Activated CD4-positive, alpha-beta memory T cell treated with anti-CD3 and anti-CD28 coated beads for 36 hours (primary cell): ENCODE measurements at places on chromosomes 3 and 15.

DNA sequence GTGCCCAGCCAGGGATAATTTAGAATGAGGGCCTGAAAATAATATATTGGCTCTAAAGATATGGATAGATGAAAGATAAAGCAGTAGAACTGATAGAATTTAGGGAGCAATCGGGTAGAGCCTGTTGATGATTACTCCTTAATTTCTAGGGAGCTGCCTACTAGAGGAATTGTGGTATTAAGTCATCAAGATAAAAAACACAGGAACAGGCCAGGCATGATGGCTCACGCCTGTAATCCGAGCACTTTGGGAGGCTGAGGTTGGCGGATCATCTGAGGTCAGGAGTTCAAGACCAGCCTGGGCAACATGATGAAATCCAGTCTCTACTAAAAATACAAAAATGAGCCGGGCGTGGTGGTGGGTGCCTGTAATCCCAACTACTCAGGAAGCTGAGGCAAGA is 130.4 kb downstream of the PCCB start:
- DNase-seq = no peak

GRCh38 chr15:57782731-57783130 is 76.2 kb downstream of the POLR2M start:
- DNase-seq = no peak

- DNase-seq = no peak
Measured at GRCh38 chr3:21372316-21372715, 378.7 kb downstream of the ZNF385D start.

GRCh38 chr3:169809230-169809795 is 3.4 kb upstream of the LRRIQ4 start:
- DNase-seq = no peak

GRCh38 chr3:54856271-54856670 is 71.6 kb downstream of the LRTM1 start:
- DNase-seq = no peak

GRCh38 chr15:70763120-70763949 is at the start of gene UACA:
Gene UACA, minus strand, starts transcription at chr15:70763558. Its CDS starts 151 bp downstream, at chr15:70763407.
- peak; percentile 88 for DNase-seq

DNA sequence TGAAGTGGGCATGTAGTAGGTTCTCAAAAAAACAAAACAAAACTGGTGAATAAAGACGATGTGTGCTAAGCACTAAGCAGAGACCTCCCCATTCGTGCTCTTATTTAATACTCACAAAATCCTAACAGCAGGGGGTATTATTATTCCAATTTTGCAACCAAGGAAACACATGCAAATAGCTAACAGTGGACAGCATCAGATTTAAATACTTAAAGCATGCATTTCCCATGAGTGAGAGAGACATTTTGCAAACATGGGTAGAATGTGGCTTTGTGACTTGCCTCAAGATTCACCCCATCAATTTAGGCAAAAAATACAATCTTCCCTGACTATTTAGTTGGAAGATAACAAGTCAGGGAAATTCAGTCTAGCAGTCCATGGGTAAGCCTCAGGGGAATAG is 946.2 kb upstream of the CFAP20DC start:
- no peak for DNase-seq

- no peak for DNase-seq
Measured at GRCh38 chr3:85662462-85662861, 703.7 kb downstream of the CADM2 start.

DNA sequence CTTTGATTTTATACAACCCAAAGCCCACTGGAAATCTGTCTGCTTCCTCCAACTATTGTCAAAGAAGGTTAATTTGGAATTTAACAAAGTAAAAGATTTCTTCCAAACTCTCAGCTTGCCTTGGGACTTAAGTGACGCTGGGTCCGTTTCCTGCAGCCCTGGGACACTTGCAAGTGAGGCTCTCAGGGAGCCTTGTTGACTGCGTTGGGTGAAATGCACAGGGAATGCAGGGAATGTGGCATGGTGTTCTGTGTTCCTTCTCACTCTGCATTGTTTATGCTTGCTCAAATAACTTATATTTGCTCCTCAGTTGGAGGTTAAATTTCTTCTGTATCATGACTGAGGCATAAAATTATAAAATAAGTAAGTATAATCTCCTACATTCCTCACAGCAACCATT is 60.9 kb upstream of the TJP1 start:
- no peak for DNase-seq

DNA sequence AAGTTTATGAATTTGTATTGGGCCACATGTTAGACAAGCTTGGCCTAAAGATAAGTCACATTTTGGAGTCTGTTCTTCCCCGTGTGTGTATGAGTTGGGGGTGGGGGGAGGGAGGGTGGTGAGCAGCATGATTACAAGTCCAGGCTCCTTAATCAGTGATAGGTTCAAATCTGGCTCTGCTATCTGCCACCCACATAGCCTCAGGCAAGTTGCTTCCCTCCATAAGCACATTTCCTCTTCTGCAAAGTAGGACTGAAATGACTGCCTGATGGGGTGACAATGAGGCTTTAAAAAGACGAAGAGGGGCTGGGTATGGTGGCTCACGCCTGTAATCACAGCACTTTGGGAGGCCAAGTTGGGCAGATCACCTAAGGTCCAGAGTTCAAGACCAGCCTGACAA is 1.1 kb upstream of the SPATA12 start:
- no peak for DNase-seq

DNA sequence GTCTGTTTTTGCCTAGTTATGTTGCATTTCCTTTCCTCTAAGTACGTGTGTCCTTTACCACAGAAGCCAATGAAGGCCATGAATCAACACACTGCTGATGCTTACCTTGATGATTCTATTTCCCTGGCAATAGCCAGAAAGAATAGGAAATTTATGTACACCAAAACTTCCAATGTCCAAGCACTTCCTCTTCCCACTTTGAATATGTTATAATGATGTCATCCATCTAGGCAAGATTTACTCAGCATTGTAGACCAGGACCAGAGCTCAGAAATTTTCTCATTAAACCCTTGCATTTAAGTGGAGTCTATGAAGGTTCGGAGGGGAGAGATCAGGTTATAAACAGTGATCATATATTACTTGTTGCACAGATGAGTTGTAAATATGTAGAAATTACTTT is 126.0 kb downstream of the THRB start:
- DNase-seq = no peak

GRCh38 chr3:185924375-185924774 is 13.4 kb downstream of the TRA2B start:
- DNase-seq = no peak

- no peak for DNase-seq
Measured at GRCh38 chr15:85473455-85473854, 93.1 kb downstream of the AKAP13 start.

DNA sequence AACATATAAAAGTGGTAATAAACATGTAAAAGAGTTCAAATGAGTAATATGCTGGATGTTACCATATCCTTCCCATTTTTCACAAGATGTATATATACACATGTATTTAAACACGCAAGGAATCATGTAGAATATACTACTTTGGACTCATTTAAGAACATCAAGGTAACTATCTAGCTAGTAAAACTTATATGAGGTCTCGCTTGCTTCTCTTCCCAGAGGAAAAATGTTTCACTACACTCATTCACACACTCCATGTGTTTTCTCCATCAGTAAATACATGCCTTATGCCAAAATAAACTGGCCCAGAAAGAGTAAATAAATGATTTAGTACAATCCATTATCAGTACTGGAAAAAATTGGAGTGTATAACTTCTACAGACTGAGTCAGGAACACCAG is 229.2 kb upstream of the MME start:
- no peak for DNase-seq

DNA sequence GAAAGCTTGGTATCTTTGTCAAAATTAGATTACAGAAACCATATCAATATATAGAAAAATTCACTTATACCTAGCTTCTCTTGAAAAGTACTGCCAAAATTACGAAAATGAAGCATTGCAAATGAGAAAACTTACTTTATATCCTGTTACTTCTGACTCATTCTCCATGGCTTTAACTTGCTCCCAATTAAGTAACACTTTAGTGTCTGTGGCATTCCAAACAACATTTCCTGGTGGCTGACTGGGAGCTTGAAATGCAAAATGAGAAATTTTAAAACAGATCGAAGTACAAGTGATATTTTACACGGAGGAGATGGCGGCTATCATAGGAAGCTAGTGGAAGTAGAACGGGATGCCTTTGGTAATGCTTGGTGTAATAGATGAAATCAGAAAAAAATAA is 347.3 kb downstream of the CNTN3 start:
- DNase-seq = no peak

GRCh38 chr3:162626172-162626571 is 1129.6 kb downstream of the OTOL1 start:
- no peak for DNase-seq

DNA sequence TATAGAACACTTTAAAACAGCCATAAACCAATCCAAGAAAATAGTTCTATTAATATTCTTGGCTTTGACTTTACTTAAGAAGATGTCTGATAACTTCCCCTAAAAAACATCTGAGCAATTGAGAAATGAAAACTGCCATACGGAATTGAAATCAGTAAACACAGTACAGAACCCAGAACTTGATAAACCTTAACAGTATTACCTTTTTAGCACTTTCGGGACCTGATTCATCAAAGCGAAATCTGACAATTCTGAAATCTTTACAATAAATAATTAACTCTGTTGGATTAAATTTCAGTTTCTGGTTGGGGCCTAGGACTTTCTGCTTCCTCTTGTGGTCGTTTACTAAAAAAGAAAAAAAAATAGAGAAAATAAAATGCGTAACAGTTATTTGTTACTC is 17.3 kb downstream of the MTMR10 start:
- DNase-seq = no peak

DNA sequence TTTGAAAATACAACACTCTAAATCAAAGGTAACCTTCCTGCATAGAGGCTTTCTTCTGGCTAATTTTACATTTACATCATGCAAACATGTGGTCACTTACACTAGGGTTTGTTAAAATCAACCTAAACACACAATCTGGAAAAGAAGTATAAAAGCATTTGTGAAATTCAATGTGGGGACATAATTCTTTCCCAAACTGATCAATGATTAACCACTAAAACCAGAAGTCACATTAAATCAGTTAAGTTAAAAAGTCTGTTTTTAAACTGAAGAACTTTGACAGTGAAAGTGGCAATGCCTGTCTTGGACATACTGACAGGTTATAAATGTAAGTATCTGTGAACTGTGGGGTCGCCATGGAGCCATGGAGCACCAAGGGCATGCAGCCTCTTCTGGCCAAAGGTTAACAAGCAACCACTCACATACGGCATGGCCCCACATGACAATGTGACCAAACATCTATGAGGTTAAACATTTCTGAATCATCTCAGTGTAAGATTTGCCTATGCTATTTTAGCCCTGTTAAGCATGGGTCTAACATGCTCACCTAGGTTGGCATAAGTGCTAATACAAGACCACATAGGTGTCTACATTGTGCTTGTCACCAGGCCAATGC is 278.2 kb downstream of the CTNNB1 start:
- DNase-seq = no peak

DNA sequence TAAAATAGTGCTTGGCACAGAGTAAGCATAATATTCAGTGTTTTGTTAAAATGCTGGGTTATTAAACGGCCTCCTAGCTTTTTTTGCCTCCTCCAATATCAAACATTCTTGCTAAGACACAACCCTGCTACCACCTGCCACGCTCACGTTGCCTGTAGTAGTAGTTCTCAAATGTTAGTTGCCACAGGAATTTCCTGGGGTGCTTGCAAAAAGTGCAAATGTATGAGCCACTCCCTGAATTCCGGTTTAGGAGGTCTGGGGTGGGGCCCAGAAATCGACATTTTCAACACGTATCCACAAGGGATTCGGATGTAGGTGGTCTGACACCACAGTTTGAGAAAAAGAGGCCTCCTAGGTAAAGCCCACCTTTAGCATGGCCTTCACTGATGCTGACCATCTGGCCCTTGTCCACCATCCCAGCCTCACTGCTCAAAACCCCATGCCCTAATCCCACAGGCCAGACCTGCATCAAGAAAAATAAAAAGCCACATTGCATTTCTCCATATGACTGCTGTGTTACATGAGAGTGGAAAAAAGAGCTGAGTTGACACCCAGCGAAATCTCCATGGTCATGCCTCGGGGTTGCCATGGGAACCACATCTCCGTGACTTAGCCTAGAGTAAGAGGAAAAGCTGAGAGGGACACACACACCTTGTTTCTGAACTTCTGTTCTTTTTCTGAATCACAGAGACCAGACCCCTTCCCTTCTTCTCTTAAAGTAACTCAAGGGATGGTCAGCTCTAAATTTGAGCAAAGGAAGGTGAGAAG is 116.4 kb upstream of the HES1 start:
- peak; percentile 24 for DNase-seq

DNA sequence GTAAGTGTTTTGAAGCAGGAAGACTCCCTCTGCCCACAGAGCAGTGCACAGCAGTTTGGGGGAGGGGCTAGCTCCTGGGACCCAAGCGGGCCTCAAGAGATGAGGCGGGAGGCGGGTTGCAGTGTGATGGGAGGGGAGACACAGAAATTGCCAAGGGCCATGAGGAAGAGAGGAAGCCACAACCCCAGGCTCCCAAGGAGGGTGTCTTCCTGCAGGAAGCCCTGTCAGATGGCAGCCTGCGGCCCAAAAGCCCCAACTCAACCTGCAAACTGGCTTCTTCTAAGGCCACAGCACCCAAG is 7.3 kb upstream of the ISLR2 start:
- no peak for DNase-seq

DNA sequence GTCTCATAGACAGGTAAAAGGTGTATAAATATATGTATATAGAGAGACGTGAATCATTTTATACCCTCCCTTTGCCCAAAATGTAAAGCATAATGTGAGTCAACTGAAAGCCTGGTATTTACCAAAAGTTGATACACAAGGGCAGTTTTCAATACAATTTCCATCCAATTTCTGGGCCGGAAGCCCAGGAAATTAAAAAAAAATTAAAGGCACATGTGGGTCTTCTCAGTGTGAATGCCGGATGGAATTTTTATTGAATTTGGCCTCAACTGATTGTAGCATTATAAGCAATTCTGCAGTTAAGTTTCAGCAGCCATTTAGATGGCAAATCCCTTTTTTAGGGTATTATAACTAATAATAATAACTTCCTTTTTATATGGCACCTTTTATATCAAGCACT is 3.3 kb upstream of the CNTN3 start:
- no peak for DNase-seq

DNA sequence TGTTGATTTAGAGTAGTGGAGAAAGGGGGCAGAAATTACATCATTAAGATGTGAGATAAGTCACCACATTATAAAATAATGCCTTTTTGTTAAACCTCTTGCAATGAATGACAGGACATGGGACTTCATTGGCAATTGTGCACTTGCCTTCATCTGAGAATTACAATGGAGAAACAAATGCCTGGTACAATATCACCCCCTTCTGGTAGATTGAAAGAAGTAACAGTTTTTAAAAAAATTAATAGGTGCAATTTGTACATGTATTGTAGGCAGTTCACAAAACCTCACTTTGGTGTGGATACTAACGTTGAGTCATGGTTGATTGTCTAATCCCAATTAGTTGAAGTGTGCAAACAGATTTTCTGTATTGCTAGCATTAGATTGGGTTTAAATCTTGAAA is 4.6 kb upstream of the P2RY14 start:
- DNase-seq = no peak

- no peak for DNase-seq
Measured at GRCh38 chr3:71062037-71062932, 521.2 kb downstream of the FOXP1 start.

- DNase-seq = no peak
Measured at GRCh38 chr15:101024073-101024695, 105.0 kb downstream of the LRRK1 start.

GRCh38 chr3:447671-448070 is 251.1 kb downstream of the CHL1 start:
- DNase-seq = no peak

- no peak for DNase-seq
Measured at GRCh38 chr15:83955806-83956265, 279.7 kb upstream of the GOLGA6L4 start.
